ENCODE measurements at places on chromosomes 3 and 15.
A peak's percentile ranks its signal among the peaks of the same experiment; 100 is the strongest.

- DNase-seq = no peak
These were observed 7.1 kb downstream of the RMDN3 start for GRCh38 chr15:40747685-40748631.

DNA sequence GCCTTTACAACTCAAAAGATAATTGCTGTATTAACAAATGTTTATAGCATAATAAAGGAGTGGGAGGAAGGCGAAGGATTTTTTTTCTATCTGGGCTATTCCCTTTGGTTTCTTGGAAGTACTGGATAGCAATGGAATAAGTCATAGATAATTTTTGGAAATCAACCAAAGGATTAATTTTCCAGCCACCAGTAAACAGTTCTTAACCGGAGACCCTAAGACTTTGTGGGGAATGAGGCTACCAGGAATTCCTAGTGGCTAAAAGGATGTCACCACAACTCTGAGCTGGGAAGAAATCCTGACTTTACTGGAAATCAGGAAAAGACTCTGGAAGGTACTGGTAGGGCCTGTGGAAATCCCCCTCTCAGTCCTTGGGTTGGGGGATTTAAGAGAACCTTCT, 138.4 kb upstream of the RARB start:
- DNase-seq = no peak

DNA sequence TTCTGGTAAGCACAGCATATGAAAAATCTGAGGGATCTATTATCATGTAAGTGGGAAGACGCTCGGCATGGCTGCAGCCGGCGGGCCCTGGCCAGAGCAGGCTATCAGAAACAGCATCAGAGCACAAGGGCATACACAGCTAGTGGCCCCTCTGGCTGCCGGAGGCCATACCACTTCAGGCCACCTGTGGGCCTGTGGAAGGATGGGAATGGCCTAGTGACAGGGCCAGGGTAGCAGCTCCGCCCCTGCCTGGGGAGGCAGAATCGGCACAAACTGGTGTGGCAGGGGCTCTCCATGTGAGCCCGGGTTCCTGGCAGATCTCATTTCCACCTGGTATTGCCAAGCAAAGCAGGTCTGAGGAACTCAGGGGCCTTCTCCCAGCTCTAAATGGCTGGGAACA, 46.4 kb downstream of the SH3BP5 start:
- no peak for DNase-seq

- DNase-seq = no peak
These were observed 37.6 kb downstream of the FAM3D start for GRCh38 chr3:58628823-58629562.

- peak; percentile 59 for DNase-seq
These were observed 46.9 kb downstream of the ZIC4 start for GRCh38 chr3:147359177-147360050.

- DNase-seq = no peak
These were observed 23.0 kb downstream of the LRIG1 start for GRCh38 chr3:66477856-66478255.

- no peak for DNase-seq
These were observed 62.5 kb upstream of the MLF1 start for GRCh38 chr3:158508481-158508880.

- no peak for DNase-seq
These were observed 36.9 kb upstream of the GNB4 start for GRCh38 chr3:179488213-179488612.

DNA sequence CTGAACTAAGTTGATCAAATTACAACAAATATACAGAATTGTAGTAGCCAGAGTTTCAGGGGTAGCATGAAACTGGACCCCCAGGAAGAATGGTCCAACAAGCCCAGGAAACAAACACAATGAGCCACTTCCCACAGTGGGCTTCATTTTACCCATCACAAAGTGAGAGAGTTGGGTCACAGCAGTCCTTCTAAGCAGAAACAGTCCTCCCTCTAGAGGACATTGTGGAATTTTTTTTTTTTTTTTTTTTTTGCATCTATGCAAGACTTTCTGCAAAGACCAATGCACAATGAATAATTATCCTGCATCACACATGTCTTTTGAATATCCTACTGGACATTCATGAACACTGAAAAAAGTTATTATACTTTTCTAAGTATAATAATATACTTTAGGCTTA, 73.8 kb upstream of the ATP13A5 start:
- DNase-seq = no peak

GRCh38 chr15:98684436-98684835, 36.1 kb downstream of the IGF1R start:
- DNase-seq = no peak

- DNase-seq = no peak
These were observed 57.1 kb downstream of the RAP2B start for GRCh38 chr3:153219146-153219545.

- peak; percentile 66 for DNase-seq
These were observed 12.9 kb downstream of the ZIC4 start for GRCh38 chr3:147393261-147393942.

GRCh38 chr3:71542521-71543370, 40.8 kb downstream of the FOXP1 start:
- peak; percentile 45 for DNase-seq

- DNase-seq = no peak
These were observed 87.3 kb upstream of the IGSF10 start for GRCh38 chr3:151548195-151548594.

- DNase-seq = no peak
These were observed 131.1 kb upstream of the NUDT16 start for GRCh38 chr3:131250466-131250865.

DNA sequence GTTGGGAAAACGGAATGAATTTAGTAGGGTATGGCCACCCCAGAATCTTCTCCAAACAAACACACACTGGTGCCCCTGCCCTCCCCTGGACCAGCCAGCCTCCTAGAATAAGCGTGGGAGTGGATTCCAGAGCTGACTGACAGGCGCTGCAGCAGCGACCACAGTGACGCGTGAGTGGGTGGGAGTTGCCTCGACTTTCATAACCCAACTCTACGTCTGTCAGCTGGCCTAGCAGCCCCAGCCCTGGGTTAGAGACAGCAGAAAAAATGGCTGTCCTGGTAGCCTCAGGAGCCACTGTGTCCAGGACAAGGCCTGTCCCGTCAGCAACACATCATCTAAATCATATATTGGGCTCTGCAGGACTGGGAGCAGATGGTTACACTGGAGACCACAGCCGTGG, 10.0 kb downstream of the PLA2G4B start:
- DNase-seq = no peak

Data from nephron progenitor cell (in vitro differentiated cells).